ENCODE measurements at places on chromosomes 16 and 17.

DNA sequence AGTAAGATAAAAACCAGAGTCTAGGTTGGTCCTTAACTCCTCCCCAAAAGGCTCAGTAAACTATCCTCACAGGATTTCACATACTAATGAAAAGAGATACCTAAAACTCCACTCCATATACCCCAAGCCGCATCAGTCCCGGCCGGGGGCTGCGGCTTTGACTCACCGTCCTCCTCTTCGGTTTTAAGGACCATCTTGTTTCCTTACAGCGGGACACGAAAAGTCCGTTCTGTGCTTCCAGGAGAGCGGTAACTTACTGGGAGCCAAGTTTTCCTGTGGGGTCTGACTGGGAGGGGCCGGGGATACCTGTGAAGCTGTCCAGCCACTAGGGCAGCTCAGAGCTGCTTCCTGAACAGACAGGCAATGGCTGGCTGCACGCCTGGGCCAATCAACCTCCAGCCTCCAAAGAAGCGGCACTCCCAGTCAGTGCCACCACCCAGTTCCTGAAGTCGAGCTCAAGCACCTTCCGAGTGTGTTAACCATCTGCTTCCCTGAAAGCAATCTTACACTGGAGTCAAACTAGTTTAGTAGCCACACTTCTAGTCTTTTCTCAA, 45.5 kb downstream of the CYTH1 start:
- peak; percentile 73 for DNase-seq

DNA sequence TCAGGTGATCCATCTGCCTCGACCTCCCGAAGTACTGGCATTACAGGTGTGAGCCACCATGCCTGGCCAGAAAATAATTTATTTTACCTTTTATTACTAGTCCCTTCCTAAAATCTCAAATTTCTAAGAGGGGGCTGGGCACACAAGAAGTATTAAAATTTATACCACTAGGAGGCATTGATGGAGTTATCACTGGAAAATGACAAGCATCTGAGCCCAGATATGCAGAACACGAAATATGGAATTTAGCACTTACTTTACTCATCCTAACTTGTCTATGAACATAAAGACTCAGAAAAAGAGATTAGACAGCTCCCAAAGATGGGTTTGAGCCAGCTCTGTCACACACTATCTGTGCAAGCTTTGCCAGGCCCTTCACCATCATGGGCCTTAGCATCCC, 46.4 kb downstream of the STAT5A start:
- no peak for DNase-seq

DNA sequence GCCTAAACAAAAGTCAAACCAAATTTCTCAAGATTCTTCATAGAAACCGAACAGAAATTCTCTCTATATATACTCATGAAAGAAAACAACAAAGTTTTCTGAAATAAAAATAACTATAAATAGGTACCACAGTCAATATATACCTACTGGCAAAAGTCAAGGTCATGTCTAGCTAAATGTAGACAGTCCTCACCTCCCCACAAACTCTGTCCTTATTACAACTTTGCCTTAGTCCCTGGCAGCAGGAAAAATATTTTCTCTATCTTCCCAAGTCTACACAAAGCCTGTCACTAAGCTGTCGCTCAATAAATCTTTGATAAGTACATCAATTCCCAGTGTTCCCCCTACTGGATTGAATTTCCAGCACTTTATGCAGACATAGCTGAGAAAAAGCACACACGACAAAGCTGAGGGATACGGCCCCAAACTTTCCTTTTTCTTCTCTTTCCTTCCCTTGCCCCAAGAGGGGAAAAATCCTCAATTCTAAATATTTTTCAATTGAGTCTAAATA, 2.7 kb downstream of the CFAP20 start:
- DNase-seq = no peak

DNA sequence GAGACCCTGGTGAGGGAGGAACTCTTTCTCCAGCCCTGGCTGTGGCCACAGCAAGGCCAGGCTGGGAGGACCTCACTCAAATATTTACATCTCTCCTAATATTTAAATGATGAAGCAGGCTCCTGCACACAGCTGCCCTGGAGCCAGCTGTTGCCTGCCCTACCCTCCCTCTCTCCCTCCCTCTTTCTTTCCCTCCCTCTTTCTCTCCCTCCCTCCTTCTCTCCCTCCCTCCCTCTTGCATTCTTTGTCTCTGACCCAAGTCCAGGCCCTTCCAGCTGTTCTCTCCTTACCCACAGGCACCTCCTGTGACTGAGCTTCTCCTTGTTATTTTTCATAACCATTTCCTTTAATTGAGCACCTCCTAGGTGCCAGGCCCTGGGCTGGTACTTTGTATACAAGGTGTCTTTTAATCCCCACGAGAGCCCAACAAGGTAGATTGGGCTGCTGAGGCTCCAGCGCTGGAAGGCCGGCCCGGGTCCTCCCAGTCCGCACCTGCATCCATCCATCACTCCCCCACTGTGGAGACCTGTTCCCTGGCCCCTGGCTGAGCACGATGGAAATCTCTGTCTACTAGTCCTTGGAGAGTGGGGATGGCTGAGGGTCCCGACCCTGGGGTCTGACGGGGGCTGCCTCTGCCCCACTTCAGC, 242.3 kb downstream of the SEC14L1 start:
- DNase-seq = no peak
